ENCODE measurements at places on chromosomes 16 and 17.

DNA sequence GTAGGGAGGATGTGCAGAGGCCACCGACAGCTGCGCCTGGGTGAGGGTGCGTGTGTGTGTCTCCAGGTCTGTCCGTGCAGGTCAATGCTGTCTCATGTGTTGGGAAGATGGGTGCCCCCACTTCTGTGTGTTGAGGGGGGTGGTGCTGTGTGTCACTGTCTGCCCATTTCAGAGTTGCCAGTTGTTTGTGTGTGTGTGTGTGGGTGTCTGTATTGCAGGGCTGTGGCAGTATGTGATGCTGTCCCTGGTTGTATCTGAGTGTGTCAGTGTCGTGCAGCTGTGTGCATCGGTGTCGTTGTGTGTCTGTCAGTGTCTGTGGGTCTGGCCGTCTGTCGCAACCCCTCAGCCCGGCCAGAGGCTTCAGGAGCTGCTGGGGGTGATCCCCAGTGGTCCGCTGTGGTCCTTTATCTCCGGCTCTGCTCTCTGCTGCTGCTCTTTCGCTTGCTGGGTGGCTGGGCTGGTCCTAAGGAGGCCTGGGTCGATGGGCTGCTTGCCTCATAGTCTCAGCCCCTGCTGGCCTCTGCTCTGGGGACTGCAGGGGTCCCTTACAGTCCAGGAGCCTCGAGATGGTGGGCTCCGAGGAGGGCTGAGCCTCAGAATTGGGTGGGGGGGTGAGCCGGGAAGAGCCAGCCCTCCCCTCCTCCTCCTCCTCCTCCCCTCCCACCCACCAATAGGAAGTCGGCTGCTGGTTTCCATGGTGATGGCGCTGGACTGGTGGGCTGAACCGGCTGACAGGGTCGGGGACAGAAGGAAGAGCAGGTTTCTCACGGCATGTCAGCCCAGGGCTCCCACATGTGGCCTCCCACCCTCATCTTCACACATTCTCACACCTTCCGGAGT lies at the start of gene TSPOAP1:
TSS of gene TSPOAP1 (minus strand) at position 601 of the 840 bp plus-strand sequence. CDS start 875 bp downstream, outside the sequence.
- no peak for DNase-seq

DNA sequence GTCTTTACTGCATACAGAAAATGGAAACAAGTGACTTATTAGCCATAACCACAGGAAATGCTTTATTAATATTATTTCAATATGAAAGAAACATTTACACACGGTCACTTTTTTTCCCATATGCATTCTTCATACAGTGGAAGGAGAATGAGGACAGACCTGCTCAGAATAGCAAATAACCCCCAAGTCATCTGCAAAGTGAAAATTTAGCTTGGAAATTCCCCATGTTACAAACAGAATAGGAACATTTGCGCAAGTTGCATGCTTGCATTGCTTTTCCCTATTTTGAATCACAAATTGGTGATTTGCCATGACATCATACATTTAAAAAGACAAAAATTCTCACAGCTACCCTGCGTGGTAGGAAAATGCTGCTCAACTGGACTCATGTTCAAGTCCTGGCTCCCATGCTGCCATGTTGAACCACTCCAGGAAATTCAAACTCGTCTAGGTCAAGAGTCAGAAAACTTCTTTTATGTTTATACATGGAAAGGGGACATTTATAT lies 102.0 kb downstream of the GP2 start:
- DNase-seq = no peak

GRCh38 chr16:81367821-81368220 lies 53.1 kb downstream of the GAN start:
- DNase-seq = no peak

DNA sequence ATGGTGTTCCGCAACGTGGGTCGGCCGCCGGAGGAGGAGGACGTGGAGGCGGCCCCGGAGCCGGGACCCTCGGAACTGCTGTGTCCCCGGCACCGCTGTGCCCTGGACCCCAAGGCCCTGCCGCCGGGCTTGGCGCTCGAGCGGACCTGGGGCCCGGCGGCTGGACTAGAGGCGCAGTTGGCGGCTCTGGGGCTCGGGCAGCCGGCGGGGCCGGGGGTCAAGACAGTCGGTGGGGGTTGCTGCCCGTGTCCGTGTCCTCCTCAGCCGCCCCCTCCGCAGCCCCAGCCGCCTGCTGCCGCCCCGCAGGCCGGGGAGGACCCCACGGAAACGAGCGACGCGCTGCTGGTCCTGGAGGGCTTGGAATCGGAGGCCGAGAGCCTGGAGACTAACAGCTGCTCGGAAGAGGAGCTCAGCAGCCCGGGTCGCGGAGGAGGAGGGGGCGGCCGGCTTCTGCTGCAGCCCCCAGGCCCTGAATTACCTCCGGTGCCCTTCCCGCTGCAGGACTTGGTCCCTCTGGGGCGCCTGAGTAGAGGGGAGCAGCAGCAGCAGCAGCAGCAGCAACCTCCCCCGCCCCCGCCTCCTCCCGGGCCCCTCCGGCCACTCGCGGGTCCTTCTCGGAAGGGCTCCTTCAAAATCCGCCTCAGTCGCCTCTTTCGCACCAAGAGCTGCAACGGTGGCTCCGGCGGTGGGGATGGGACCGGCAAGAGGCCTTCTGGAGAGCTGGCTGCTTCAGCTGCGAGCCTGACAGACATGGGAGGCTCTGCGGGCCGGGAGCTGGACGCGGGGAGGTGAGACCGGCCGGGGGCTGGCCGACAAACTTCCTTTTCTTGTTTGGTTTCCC lies 821 bp downstream of the SOCS7 start:
- no peak for DNase-seq

DNA sequence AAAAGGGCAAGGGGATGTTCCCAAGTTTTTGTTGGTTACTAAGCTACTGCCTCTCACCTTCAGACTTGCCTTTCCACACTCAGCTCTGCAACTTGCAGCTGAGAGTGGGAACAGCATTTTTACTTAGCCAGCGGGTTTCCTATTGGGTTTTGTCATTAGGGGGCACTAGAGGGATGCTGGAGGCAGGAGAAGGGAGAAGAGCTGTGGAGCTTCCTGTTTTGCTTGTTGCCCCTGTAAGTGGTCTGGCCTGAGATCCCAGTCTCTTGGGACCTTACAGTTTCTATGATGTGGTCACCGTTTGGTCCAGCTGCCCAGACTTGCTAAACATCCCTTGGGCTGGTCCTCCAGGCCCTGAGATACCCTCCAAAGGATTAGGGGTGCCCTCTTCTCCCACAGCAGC lies 209.6 kb upstream of the NLRP1 start:
- DNase-seq = no peak

DNA sequence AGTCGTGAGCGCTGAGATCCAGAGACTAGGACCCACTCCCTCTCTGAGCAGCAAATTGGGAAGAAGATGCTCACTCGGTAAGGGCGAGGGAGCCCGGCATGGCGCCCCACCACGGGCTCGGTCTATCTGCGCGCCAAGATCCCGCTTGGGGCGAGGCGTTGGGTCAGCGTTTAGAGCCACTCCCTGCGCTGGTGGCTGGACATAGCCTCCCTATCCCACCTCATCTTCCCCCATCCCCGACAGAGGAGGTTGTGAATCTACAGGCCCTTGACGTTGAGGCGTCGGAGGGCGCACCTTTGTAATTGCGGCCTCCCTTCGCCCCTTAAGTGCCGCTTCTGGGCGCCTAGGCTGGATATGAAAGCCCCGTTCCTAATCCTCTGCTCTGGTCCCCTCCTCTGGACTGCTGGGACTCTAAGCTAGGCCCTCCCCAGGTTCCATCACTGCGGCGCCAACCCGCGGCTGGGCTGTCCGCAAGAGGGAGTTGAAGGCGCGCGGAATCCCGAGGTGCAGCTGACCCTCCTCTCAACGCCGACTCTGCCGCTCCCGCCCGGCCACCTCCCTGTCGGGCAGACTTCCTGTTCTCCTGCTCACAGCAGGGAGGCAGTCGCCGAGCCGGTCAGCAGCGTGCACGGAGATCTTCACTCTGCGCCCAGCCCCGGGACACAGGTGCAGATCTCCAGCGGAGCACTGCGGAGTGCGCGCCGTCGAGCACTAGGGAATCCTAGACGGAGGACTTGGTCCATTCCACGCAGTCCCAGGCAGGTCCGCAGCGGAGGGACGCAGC lies 16.1 kb upstream of the HOXB9 start:
- DNase-seq = no peak

GRCh38 chr17:70076189-70076588 lies 1.2 kb downstream of the KCNJ16 start:
- no peak for DNase-seq

- no peak for DNase-seq
Measured at GRCh38 chr17:1206026-1206777, 26.4 kb upstream of the ABR start.

- no peak for DNase-seq
Measured at GRCh38 chr17:76252040-76252954, 12.0 kb upstream of the RNF157 start.

- no peak for DNase-seq
Measured at GRCh38 chr16:53262645-53263044, 171.6 kb upstream of the RBL2 start.

GRCh38 chr17:29344201-29344856 lies 45.8 kb upstream of the TAOK1 start:
- DNase-seq = no peak

- no peak for DNase-seq
Measured at GRCh38 chr17:66633317-66633965, 201.5 kb upstream of the CACNG5 start.

DNA sequence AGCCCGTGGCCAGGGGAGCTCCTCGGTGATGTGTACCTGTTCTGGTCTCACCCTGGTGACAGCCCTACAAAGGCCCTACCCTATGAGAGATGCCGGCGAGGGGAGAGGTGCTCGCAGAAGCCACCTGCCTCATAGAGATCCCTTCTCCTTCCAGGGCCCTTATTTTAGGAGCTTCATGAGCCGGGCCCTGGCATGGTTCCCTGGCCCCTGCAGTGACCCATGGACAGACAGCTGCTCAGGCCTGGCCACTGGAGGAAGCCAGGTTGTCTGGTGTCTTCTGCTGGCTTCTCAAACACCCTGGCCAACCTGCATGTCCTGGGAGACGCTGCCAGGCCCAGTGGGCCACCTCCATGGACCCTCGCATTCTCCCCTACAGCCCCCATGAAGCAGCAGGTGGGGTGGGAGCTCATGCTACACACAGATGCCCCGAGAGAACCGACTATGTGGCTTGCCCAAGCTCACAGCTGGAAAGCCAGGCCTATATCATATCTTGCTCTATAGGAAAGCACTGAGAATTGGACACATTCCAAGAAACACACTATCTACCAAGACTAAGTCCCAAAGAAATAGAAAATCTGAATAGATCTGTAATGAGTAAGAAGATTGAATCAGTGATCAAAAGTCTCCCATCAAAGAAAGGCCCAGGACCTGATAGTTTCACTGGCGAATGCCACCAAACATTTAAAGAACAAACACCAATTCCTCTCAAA lies 7.2 kb upstream of the AATK start:
- DNase-seq = no peak

DNA sequence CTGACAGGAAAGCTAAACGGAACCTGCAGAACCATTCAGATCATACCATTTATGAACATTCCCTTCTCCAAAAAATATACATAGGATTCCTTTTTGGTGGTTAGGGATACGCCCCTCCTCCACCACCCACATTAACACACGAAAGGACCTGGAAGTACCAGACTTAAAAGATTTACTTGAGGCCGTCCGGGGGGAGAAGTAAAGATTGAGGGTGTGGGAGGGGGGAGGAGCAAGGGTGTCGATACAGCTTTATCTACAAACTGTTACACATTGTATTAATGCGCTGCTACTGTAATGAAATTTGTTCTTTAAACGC lies 537 bp downstream of the PALB2 start:
- no peak for DNase-seq

DNA sequence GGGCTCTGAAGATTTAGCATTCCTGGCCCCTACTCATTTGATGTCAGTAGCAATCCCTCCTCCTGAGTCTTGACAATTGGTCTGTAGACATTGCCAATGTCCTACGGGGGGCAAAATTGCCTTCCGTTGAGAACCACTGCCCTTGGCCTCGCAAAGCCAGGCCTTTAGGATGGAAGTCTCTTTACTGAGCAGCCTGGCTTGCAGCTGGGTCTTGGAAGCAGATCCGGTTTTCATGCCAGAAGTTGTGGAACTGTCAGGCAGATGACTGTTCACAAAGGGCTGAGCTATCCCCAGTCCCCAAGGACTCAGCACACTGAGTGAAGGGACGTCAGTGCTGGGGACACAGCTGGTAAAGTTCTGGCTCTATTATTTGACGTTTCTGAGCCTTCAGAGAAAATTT lies 83.2 kb downstream of the WSCD1 start:
- no peak for DNase-seq

DNA sequence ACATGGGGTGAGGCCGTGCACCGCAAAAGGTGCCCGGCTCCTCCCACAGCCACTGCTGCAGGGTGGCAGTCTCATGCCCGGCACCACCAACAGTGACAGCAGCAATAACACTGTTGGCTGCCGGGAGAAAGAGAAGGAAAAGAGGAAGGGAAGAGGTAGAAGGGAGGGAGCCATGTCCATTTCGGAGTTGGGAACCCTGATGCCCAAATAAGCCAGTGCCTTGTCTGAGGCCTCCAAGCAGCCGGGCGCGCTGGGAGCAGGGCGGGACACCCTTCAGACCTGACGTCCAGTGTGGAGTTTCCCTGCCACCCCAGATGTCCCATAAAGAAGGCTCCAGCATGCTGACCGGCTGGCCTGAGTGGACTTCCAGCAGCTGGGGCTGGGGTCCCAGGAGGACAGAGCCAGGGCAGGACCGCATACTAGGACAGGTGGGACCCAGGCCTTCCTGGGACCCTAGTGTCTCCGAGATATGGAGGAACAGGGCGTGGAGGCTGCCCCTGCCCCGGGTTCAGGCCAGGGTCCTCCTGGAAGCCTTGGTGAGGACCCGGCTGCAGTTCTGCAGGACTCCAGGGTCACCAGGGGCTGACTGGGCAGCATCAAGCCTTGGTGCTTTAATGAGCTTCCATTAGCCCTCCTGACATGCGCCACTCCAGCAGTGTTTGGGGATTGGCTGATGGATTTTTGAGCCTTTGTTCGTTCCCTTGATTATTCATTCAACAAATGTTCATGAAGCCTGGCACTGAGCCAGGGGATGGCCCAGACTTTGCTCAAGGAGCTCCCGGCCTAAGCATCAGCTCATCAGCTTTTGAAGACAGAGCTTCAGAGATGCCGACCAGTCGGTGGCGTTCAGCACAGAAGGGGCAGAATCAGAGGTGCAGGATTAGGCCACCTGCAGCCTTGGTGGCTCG lies 223.6 kb upstream of the CIBAR2 start:
- DNase-seq = no peak

- no peak for DNase-seq
Measured at GRCh38 chr17:385178-385835, 32.7 kb upstream of the RPH3AL start.

DNA sequence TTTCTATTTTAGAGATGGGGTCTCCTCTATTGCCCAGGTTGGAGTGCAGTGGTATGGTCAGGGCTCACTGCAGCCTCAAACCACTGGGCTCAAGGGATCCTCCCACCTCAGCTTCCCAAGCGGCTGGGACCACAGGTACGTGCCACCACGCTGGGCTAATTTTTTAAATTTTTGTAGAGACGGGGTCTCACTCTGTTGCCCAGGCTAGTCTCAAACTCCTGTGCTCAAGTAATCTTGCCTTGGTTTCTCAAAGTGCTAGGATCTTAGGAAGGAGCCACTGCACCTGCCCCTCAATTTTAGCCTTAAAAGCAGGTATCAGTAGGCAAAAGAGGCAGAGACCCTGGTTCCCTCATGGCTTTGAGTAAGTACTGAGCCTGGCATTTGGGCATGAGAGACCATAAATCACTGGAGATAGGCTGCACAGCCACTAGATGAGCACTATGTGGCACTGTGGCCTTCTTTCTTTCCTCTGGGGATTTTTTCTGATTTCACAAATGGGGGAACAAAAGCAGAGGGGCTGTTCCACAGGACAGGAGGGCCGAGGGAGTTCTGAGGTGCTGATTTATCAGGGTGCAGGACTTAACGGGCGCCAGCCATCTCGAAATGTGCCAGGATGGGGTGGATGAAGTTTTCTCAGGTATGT lies 82.2 kb downstream of the PLXDC1 start:
- peak; percentile 11 for DNase-seq

All from SHP77 (cell line).